Glutamatergic neuron (in vitro differentiated cells): ENCODE measurements at places on chromosomes 5 and 9.

- DNase-seq = no peak
Observed at GRCh38 chr5:107322936-107323335, 347.8 kb downstream of the EFNA5 start.

DNA sequence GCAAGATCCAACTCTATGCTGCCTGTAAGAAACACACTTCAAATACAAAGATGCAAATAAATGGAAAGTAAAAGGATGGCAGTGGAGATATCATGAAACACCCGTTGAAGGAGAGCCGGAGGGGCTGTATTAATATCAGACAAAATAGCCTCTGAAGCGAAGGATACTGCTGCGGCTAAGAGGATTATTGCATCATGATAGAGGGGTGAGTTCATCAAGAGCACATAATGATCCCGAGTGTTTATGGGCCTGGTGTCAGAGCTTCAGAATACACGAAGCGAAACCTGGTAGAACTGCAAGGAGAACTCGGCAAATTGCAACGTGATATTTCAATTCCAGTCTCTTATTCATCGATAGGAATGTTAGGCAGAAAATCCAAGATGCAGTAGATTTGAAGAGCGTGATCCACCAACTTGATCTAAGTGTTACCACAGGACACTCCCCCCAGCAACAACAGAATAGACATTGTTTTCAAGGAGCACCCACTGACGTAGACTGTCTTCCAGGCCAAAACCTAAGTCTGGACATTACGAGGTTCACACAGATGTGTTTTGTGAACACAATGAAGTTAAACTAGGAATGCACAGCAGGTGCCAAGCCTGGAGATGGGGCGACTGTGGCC lies 27.7 kb upstream of the QSOX2 start:
- DNase-seq = no peak

DNA sequence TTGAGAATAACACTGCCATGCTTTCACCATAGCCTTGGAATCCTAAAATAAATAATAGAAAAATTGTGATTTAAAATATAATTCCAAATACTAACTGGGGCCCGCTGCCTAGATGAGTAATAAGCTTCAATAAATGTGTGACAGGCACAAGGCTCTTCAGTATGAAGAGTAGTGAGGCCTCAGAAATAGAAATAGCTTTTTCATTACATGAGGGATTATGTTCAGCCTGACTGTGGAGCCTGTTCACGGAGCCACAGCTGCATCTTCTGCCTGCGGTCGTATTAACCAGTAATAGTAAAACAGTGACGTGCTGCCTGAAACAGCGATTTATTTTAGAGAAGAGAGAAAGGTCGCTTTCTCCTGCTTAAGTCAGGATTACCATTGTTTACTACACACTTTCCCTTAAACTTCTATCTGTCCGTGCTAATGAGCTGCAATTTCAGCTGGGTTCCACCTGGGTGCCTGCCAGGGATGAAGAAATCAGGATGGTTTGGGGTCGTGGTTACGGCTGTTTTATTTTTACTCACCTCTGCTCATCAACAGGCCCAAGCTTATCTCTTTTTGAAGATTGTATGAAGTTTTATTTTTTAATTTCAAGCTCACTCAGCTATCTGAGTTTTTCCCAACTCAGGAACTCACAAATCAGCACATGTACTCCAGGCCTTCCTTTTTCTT lies 284.9 kb upstream of the WWC1 start:
- no peak for DNase-seq

DNA sequence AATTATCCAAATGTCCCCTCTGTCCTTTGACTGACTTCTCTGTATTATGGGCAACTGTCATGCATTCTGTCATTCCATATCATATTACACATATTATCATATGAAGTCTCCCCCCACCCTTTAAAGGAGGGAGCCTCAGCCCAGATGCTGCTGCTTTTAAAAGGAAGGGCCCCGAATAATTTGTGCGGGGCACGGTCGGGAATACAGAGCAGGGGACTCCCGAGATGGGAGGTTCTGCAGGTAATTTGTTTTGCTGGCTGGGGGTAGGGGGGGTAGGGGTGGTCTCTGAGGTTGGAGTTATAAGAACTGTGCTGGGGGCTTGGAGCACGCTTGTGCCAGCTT lies 10.1 kb upstream of the LHX2 start:
- no peak for DNase-seq

DNA sequence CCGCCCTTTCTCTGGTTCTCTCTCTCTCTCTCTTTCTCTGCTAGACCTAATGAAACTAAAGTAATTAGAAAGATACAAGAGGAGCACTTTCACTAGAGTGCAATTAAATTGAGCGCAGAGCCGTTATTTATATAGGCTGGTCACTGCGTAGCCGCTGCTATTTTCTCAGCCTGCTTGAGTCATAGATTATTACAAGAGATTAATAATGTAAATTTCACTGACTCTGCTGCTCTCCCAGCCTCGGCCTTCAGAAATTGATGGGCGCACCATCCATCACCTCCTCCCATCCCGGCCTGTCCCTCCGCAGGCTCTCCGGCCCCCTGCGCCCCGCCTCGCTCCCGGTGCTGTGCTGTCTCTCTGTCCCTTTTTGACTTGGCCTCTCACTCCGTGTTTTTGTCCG lies 268.0 kb upstream of the MVB12B start:
- no peak for DNase-seq

DNA sequence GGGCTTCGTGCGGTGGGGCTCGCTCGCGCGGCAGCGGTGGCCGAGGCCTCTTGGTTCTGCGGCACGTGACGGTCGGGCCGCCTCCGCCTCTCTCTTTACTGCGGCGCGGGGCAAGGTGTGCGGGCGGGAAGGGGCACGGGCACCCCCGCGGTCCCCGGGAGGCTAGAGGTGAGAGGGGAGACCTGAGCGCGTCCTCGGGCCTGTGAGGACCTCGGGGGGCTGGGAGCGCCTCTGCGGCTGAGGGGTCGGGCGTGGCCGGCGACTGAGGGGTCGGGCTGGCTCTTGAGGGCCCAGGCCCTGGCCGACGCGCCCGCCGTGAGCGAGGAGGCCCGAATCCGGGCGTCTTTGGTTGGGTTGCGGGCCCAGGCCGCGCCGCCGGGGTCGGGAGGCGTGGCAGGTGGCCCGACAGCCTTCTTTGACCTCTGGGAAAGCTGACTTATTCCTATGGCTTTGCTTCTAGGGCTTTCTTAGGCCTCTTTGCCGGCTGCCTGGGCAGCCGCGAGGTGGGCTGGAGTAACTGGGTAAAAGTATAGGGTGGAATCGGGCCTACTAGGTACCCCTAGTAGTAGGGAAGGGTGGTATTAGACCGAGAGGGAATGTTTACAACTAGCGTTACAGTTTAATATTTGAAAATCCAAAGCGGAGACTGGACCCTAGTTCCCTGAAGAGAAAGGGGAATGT lies at the start of gene CANX:
CANX (plus strand) TSS at position 33 of the 681 bp plus-strand sequence. CDS start 6,715 bp downstream, outside the sequence.
- no peak for DNase-seq

GRCh38 chr9:26271495-26272122 lies 593.4 kb upstream of the TUSC1 start:
- DNase-seq = no peak

- no peak for DNase-seq
Observed at GRCh38 chr9:127770583-127770904, 7.9 kb downstream of the SH2D3C start.

GRCh38 chr5:10387690-10388089 lies 34.2 kb downstream of the MARCHF6 start:
- no peak for DNase-seq

- DNase-seq = no peak
Observed at GRCh38 chr5:132387640-132388117, 18.2 kb downstream of the SLC22A5 start.

- no peak for DNase-seq
Observed at GRCh38 chr9:27340961-27341511, 44.1 kb upstream of the EQTN start.

DNA sequence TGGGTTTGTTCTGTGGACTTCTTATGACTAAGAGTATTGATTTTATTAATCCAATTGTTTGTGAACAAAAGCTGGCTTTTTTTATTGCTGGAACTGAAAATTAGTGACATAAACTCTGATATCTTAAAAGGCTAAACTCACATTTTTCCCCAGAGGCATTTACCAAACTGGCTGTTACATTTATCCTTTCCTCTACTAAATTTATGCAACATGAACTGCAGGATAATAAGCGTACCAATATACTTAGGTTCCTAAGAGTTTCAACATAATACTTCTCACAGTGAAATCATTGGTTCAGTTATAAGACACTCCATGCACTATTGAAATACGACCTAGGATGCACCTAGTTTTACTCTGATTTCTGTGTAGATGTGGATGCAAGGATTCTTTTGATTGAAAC lies 560.8 kb upstream of the WWC1 start:
- DNase-seq = no peak

DNA sequence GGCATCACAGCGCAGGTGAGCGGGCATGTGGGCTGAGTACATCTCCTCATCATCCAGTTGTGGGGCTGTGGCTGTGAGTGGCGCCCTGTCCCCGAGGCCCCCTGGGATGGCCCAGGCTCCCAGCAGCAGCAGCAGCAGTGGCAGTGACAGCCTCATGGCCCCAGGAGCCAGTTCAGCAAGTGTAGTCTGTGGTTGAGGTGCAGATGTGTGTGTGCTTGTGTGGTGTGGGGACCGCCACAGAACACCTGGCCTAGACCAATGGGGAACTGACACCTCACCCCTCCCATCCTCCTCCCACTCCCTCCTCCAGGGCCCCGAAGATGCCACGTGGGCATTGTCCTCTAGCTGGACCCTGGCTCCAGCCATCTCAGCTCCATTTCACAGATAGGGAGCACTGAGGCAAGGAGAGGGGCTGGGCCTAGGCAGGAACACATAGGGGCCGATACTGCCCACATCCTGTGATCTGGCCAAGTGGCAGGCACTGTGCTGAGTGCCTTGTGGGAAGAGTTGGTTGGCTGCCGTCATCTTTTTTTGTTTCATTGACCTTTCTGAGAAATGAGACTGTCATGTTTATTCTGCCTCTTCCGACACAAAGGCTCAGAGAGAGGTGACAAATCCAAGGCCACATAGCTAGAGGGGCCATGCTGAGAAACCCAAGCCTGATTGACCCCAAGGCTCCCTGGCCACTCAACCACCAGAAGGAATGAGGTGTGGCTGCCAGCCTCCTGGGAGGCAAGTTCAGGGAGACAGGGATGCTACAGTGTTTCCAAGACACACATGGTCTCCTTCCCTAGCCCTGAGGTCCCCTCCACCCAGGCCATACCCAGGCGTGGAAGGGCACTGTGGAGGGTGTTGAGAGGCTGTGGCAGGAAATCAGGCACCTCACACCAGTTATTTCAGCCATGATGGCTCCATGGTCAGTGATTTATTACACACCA lies at the start of gene MZB1:
MZB1 (minus strand) TSS at position 213 of the 938 bp plus-strand sequence; CDS start at position 156, 57 bp downstream.
- no peak for DNase-seq

- DNase-seq = no peak
Observed at GRCh38 chr9:318646-319045, 104.0 kb downstream of the DOCK8 start.

- no peak for DNase-seq
Observed at GRCh38 chr9:100222674-100223073, 123.6 kb downstream of the INVS start.

DNA sequence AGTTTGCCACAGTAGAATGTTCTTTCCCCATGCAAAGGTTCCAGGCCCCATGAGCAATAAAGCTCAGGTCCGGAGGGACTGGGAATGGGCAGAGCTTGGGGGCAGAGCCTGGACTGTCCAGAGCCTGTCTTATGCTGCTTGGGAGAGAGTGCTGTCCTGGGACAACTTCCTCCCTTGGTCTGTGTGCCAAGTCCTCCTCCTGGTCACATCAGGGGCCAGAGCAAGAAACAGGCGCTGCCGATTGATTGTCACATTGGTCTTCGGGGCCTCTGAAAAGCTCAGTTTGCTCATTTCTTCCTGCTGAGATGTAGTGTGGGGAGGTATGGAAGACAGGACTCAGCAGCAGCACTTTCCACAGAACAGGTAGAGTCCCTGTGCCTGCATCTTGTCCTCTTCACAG lies 54.0 kb upstream of the FCN1 start:
- DNase-seq = no peak

- DNase-seq = no peak
Observed at GRCh38 chr5:60842871-60843385, 1.1 kb downstream of the ELOVL7 start.

- no peak for DNase-seq
Observed at GRCh38 chr5:60352992-60353599, 346.9 kb downstream of the DEPDC1B start.

- no peak for DNase-seq
Observed at GRCh38 chr9:86843206-86843605, 104.1 kb downstream of the GAS1 start.

- DNase-seq = no peak
Observed at GRCh38 chr5:156096259-156096658, 230.7 kb upstream of the SGCD start.

- no peak for DNase-seq
Observed at GRCh38 chr9:653421-653820, 188.1 kb upstream of the DMRT1 start.

- DNase-seq = peak; percentile 67
Observed at GRCh38 chr5:134524272-134524825, 1.1 kb upstream of the JADE2 start.

- no peak for DNase-seq
Observed at GRCh38 chr5:179380211-179381035, 35.2 kb upstream of the ADAMTS2 start.

- no peak for DNase-seq
Observed at GRCh38 chr5:146213210-146213826, 9.9 kb downstream of the RBM27 start.

DNA sequence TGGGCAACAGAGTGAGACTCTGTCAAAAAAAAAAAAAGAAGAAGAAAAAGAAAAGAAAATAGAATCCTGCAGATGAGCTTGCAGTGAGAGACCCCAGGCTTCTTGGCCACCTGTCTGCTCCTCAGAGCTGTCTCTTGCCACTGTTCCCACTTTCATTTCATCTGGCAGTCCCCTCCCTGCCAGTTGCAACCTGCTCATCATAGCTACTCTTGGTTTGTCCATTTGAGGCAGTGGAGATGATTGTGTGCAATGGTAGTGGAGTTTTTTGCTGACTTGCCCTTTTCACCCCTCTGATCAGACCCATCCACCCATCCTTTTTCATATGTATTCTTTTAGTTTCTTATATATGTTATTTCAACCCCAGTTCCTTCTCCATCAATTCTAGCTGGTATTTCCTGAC lies 28.7 kb downstream of the ANKRD33B start:
- DNase-seq = no peak

DNA sequence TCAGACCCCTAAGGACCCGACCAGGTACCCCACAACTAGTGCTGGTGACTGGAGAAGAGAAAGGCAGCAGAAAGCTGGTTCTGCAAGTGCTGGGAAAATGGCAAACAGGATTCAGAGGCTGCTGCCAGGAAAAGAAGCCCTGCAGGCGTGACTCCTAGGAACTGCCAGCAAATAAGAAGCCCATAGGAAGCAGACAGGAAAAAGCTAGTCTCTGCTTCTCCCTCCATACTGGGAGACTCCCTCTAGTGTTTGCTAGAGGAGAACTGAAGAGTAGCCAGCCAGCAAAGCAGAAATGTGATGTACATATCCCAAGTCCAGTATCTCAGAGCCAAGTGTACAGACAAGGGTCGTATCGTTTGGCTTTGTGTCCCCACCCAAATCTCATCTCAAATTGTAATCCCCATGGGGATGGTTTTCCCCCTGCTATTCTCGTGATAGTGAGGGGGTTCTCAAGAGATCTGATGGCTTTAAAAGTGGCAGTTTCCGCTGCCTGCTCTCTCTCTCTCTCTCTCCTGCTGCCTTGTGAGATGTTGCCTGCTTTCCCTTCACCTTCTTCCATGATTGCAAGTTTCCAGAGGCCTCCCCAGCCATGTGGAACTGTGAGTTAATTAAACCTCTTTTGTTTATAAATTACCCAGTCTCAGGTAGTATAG lies 38.1 kb upstream of the TUSC1 start:
- DNase-seq = peak; percentile 20
